Ammon's horn (tissue), 1 donor: ENCODE measurements at places on chromosomes 2 and 18.

DNA sequence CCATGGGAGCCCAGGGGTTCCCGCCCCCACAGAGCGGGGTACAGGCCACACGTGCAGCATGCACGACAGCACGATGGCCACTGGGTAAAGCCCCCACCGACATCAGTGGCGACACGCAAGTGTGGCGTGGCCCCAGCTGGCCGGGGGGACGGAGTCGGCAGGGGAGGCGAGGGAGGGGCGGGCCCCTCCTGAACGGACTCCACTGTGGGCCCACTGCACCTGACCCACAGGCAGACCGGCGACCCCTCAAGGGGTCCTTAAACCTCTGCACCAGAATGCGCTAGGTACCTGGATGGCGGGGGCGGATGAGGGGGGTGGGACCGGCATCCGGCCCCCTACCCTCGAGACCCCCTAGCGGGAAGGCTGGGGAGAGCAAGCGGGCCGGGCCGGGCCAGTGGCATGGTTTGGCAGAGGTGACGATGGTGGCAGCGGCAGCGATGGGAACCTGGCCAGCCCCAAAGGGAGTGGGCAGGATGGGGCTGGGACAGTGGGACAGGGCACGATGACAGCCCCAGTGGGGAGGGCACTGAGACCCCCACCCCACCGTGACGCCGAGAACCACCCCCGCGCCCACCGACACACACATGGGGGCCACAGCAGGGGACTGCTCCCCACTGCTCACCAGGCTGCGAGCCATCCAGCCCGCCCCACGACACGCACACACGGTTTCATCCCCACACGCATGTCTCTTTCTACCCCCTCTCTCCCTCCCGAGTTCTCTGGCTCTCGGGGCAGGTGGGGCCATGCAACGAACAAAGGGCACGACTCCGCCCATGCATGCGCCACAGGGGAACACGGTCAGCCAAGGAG lies 91.9 kb upstream of the ANKRD30BL start:
- no peak for DNase-seq

- peak; percentile 75 for DNase-seq
Observed at GRCh38 chr2:206084439-206084869, 1.5 kb downstream of the INO80D start.

GRCh38 chr2:239601201-239601851 lies 200.5 kb upstream of the HDAC4 start:
- no peak for DNase-seq

- DNase-seq: no peak
Observed at GRCh38 chr2:180322781-180323180, 315.7 kb upstream of the CWC22 start.

DNA sequence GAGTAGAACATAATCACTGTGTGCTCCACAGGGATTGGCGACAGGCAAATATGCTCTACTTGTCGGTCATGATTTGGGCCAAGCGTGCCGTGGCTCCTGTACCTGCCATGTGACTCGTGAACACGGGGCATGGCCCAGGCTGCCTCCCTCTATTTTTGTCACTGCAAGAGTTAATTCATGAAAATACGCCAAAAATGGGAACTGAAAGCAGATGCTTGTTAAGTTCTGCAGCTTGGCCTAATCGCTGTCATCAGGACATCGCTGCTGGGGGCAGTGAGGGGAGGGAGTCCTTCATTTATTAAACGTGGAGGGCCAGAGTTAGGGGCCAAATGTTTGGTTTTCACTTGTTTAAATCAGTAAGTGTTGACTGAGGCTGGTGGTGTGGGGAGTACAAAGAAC lies 177.8 kb downstream of the BCL2 start:
- DNase-seq: no peak

DNA sequence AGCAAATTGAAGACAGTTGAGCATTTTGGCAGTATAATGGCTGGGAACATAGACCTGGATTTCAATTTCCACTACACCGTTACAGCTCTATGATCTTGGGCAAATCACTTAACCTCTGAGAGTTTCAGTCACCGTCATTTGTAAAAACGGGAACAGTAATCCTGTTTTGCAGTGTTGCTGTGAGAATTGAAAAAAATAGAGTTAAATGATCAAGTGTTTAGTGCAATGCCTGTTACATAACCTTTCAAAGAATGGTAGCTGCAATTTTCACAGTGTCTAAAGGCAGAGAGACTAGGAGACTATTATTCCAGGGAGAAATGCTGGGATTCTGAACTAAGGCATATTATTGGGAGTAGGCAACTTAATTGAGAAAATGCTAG lies 2.0 kb downstream of the AGPS start:
- no peak for DNase-seq

- no peak for DNase-seq
Observed at GRCh38 chr2:237281836-237282306, 132.1 kb downstream of the COL6A3 start.

DNA sequence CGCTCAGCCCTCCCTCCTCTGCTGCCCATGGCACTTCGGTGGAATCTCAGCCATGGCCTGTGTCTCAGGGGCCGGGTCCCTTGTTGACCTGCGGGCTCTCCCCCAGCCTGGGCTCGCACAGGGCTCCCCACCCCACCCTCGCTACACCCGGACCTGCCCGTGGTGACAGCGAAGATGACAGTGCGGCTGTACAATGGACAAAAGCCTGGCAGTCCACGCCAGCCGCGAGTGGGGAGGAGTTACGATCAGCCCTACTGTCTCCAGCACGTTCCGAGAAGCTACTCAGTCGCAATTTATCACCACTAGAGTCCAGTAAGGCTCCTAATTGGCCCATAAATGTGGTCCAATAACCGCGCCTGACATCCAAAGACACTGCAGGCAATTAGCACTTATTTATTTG lies 31.6 kb downstream of the GBX2 start:
- DNase-seq: peak; percentile 43

- DNase-seq: peak; percentile 72
Observed at GRCh38 chr2:105179469-105180372, 61.8 kb upstream of the GPR45 start.

DNA sequence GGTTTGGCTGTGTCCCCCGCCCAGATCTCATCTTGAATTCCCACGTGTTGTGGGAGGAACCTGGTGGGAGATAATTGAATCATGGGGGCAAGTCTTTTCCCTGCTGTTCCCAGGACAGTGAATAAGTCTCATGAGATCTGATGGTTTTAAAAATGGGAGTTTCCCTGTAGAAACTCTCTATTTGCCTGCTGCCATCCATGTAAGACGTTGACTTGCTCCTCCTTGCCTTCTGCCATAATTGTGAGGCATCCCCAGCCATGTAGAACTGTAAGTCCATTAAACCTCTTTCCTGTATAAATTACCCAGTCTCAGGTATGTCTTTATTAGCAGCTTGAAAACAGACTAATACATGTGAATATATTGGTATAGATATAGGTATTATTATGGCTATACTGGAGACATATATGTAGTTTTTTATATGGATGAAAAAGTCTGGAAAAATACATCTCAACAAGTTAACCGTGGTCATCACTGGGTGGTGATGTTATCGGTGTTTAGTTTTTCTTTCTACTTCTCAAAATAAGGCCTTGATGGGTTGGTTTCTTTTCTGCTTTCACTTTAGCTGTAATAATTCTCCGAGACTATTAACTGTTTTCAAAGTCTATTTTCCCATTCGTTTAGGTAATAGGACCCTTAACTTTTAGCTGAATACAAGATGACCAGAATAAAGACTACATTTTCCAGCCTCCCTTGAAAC lies 39.1 kb upstream of the NCOA1 start:
- DNase-seq: no peak

- DNase-seq: no peak
Observed at GRCh38 chr2:43077876-43078275, 148.5 kb downstream of the ZFP36L2 start.

- no peak for DNase-seq
Observed at GRCh38 chr2:165827016-165827920, 33.2 kb upstream of the GALNT3 start.
